Inflammatory macrophage treated with lipopolysaccharide for 1 hour (primary cell): ENCODE measurements at places on chromosomes 7 and 10.

GRCh38 chr10:101272229-101272868 is 43.1 kb upstream of the LBX1 start:
- DNase-seq: peak; percentile 29

GRCh38 chr7:121186746-121187145 is 142.1 kb upstream of the WNT16 start:
- no peak for DNase-seq

DNA sequence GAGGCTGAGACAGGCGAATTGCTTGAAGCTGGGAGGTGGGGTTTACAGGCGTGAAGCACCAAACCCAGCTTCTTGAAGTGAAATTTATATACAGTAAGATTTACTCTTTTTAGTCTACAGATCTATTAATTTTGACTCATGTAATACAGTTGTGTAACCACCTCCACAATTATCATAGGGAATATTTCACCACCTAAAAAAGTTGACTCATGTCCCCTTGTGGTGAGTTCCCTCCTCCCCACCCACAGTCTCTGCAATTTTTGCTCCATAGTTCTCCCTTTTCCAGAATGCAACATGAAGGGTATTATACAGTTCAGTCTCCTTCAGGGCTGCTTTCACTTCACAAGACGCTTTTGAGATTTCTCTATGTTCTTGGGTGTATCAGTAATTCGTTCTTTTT is 156.8 kb downstream of the FAM107B start:
- peak; percentile 96 for DNase-seq

DNA sequence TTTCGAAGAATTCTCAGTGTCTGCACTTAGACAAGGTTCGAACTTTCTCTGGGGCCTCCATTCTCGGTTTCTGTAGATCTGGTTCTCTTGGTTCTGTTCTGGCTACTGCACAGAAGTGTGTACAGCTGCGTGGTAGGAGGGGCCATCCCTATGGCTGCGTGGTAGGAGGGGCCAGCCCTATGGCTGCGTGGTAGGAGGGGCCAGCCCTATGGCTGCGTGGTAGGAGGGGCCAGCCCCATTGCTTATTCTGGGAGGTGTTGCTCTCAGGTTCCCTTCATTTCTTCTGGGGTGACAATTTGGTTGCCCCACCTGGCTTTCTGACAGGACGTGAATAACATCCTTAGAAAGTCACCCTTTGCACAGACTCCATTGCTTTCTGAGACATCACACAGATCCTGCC is 65.2 kb upstream of the CHST15 start:
- no peak for DNase-seq

DNA sequence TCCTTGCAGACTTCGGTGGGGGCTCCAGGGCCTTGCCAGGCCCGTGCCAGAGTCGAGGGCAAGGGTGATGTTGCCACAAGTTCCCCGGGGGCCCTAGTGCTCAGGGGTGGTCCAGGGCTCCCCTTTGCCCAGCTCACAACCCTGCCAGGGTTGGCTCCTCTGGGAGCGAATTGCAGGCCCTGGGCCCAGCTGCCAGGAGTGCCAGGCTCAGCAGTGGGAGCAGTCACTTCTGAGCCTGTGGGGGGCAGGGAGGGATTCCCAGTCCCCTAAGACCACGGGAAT is 43.8 kb downstream of the TCERG1L start:
- DNase-seq: no peak

DNA sequence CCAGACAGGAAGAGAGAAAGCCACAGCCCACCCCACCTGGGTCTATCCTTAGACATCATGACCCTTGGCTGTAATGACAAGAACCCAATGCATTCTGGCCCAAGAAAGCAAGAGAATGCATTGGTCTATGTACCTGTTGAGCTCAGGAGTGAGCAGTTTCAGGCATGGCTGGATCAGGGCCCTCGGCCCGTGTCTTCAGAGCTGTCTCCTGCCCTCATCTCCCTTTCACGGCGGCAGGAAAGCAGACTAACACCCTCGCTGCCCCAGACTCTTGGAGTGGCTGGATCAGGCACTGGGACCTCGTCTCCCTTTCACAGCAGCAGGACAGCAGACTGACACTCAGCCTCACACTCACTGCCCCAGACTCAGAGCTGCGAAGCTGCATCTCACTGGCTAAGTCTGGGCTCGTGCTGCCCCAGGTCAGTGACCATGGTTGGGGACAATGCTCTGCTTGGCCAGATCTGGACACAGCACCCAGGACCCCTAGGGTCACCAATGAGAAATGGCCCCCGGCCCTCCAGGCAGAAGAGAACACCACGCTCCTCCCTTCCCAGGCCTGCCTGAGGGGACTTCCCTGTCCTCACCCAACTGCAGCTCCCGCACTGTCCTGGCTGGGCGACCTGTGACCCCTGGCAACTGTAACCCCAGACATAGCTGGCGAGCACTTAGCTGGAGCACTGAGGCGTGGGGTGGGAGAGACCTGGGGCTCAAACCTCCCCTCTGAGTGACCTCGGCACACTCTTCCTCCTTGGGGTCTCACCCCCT is 12.9 kb upstream of the PDGFA start:
- no peak for DNase-seq

DNA sequence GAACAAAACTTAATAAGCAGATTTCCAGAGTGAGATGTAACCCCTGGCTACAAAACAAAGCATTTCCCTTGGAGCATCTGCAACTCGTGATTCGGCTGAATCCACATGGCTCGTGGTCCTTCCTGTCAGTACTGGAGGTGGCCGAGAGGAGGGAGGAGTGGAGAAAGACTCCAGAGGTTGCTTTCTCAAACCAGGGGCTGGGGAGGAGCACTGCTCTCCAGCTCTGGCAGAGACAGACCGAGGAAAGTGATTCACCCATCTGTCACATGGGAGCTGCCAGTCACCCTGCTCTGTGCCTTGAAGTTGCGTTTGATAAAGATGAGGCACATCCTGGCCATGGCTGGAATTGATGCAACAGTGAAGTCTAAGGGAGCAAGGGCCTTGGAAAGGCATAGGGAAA is 72.7 kb downstream of the COL13A1 start:
- no peak for DNase-seq

GRCh38 chr10:130757271-130757670 is 554.2 kb downstream of the TCERG1L start:
- no peak for DNase-seq
